HT-29 (cell line): ENCODE measurements at places on chromosomes 13 and 19.
A peak's percentile ranks its signal among the peaks of the same experiment; 100 is the strongest.

GRCh38 chr13:43874504-43875092, 4.9 kb downstream of the CCDC122 start:
- DNase-seq = peak; percentile 50

DNA sequence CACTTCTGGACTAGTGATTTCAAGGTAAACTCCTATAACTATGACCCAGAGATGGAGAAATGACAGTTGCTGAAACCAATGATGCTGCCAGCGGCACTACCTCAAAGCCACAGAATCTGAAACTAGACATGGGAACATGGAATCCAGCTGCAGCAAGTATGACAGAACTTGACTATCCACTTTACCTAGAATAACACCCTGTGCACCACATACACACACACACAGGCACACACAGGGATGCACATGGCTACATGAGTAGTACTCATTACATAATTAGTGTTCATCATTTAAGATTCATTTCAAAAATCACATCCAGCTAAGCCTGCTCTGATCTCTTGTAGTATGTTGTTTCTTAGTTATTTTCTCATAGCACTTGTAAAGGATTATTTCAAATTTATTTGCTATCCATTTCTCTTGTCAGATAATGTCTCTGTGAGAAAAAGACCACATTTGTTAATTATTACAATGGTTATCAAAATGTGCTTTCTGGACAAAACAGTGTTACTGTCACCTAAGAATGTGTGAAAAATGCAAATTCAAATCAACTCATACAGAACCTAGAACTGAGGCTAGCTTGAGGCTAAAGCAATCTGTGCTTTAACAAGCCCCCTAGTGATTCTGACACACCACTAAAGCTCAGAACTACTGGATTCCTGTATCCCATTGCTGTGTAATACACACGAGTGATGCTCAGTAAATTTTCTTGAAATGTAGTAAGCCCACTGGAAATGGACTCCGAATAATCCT, 59.4 kb downstream of the WTIP start:
- no peak for DNase-seq

GRCh38 chr13:73972545-73972944, 161.7 kb downstream of the KLF12 start:
- no peak for DNase-seq

DNA sequence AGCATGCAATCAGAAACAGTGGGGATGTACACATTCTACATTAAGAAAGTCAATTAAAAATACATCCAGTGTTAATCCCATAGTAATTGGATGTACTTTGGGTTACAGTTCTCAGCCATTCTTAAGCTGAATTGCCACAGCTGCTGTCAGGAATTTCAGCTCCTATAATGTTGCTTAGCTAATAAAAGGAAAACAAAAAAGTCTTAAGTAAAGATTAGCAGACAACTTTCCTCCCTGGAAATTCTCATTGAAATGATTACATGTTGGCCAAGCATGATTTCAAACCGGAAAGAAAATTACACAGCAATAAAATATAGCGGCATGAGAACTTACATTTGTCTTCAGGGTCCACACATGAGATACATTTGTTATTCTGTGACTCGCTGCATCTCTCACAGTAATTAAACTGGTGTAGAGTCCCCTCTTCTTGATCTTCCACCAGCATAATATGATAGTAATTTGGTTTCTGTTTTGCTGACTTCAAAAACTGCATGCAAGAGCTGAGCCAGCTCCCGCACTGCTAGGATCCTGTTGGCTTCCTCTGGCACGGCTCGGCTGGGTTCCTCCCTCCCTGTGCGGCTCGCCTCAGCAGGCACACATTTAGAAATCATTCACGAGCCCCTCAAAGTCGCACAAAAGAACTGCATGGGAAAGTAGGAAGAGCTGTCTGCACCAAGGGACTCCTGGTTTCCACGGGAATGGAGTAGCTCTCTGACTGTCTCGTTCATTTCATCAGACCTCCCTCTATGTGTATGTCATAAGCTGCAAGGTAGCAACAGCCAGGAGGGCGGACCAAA, at the start of gene HTR2A:
HTR2A (minus strand) TSS at position 713 of the 797 bp plus-strand sequence. CDS start 1,147 bp downstream, outside the sequence.
- no peak for DNase-seq

- DNase-seq = peak; percentile 89
These were observed 63.4 kb downstream of the EFNB2 start for GRCh38 chr13:106471957-106472543.

DNA sequence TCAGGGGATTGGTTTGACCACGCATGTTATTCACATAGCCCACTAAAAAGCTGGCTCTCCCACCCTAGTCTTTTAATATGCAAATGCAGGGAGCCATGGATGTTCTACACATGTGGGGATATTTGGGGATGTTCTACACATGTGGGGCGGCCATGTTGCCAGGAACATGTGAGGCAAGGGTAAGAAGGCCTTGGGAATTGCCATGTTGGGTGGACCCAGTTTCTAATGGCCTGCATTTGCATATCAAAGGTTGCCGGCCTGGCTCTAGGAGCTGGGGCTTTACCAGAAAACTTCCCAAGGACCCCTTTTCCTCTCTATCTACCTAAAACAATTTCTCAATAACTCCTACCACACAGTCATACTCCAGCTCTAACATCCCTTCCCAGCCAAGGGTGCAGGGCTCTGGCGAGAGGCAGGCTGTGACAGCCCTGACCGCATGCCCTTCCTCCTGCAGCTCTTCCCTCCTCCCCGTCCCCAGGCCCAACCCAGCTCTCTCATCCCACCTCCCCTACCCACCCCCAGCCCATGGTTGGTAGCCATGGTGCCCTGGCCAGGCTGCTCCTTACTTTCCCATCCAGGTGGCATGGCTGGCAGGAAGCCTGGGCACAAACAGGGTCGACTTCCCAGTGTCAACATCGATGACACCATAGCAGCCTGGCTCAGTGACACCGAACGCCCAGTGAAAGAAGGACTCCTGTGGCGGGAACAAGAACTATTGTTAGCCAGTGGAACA, 11.0 kb downstream of the PEPD start:
- no peak for DNase-seq

DNA sequence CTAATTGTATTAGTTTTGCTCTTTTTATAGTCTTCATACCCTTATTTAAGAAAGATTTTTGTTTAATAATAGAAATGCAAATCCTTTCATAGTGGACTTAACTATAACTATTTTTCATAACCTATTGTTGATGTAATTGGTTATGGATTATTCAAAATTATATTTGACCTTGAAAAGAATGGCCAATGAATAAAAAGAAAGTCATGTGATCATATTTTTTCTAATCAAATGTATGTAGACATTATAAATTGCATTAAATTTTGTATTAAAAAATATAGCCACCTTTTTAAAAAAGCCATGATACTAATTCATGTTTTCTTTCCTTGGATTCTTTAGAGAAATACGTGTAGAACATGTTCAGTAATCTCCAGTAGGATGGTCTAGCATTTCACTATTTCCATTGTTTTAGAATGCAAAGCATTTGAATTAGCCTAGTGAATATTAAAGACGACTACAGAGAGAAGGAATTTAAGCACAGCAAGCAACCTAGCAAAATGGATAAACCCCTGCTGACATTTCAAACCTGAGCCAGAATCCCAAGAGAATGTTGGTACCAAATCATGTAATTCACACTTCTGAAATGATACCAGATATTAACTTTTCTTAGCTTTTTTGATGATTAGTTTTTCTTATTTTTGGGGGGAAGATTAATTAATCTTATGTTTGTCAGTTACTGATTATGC, 1297.4 kb upstream of the MIR17HG start:
- DNase-seq = no peak

GRCh38 chr13:40124633-40125015, 469.2 kb downstream of the COG6 start:
- DNase-seq = no peak

GRCh38 chr13:68190818-68191217, 960.7 kb upstream of the PCDH9 start:
- peak; percentile 78 for DNase-seq

DNA sequence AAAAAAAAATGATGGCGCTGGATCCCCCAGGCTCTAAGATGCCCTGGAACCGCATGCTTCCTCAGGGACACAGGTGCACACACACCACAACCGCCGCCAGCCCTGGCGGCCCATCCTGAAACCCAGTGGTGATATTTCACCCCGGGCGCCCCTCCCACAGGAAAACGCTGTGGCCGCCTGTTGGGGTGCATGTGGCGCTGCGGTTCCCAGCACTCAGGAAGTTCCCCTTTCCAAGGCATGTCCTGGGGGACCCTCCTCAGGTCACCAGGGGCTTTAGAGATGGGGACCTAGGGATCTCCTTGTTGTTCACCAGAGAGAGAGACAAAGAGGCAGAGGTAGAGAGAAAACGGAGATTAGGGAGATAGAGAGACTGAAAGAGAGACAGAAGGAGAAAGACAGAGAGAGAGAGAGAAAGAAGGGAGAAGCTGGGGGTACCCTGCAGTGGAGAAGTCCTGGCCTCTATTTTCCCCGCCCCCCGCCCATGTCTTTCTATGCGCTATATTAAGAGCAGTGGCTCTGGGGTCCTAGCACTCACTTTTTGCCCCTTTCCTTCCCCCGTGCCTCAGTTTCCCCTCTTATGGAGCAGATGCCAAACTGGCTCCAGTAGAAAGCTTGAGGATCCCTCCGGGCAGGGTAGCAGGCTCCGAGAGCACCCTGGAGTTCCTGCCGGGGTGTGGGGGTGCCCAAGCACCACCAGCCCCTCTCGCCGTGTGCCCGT, 2.3 kb downstream of the ADGRE2 start:
- no peak for DNase-seq

DNA sequence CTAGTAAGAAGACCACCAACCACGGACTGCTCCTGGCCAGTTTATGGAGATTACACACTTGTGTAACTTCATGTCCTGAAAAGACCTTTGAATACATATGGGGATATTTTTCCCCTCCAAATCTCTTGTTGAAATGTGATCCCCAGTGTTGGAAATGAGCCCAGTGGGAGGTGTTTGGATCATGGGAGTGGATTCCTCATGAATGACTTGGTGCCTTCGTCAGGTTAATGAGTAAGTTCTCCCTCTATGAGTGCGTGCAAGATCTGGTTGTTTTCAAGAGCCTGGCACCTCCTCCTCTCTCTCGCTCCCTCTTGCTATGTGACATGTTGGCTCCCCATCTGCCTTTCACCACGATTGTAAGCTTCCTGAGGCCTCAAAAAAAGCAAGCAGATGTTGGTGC, 769.0 kb upstream of the SLITRK1 start:
- DNase-seq = peak; percentile 42

- DNase-seq = no peak
These were observed 48.3 kb upstream of the USP29 start for GRCh38 chr19:57071444-57071843.

DNA sequence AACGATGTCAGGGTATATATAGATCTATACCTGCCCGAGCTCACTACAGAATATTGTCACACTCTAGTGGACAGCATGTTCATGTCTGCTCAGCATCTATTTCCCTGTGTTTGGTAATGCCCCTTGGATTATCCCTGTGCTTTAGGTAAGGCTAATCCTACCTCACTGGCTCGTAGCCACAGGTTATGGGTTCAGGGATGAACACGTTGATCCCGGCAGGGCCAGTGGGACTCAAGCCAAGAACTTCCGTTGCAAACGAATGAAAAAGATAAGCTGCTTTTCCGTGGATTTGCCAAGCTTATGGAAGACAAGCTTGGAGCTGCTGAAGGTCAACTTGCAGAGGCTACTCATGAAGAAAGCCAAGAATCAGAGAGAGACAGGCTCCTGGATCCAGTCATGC, 400.0 kb upstream of the TSHZ3 start:
- DNase-seq = no peak

DNA sequence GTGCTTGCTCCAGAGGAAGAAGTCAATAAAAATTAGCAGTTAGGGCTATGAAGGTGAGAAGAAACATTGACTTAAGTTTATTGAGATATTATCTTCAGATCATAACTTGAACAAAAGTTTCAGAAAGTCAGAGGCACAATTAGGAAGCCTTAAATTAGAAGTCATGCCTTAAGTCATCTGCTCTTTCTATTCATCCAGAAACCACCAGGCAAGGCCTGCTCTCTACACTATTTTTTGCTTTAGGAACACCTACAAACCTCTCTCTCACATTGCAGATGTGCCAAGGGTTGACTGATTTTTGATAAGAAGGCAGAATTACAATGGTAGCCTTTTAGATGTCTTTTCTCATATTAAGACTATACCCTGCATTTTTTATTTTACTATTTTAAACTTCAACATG, 268.7 kb downstream of the SPRY2 start:
- no peak for DNase-seq
